ENCODE measurements at places on chromosomes 4 and X.
A peak's percentile ranks its signal among the peaks of the same experiment; 100 is the strongest.

DNA sequence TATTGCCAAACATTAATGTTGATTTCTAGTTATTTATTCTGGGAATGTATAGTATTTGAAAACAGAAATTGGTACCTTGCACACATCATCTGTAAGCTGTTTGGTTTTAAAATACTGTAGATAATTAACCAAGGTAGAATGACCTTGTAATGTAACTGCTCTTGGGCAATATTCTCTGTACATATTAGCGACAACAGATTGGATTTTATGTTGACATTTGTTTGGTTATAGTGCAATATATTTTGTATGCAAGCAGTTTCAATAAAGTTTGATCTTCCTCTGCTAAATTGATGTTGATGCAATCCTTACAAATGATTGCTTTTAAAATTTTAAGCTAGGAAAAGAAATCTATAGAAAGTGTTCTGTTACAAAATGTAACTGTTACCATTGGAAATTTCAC is 30.8 kb upstream of the FMR1NB start:
- DNase-seq = no peak

- DNase-seq = no peak
These were observed 443.0 kb downstream of the PCDH10 start for GRCh38 chr4:133592106-133592505.

GRCh38 chr4:93384241-93384640 is 444.3 kb upstream of the ATOH1 start:
- DNase-seq = peak; percentile 71

DNA sequence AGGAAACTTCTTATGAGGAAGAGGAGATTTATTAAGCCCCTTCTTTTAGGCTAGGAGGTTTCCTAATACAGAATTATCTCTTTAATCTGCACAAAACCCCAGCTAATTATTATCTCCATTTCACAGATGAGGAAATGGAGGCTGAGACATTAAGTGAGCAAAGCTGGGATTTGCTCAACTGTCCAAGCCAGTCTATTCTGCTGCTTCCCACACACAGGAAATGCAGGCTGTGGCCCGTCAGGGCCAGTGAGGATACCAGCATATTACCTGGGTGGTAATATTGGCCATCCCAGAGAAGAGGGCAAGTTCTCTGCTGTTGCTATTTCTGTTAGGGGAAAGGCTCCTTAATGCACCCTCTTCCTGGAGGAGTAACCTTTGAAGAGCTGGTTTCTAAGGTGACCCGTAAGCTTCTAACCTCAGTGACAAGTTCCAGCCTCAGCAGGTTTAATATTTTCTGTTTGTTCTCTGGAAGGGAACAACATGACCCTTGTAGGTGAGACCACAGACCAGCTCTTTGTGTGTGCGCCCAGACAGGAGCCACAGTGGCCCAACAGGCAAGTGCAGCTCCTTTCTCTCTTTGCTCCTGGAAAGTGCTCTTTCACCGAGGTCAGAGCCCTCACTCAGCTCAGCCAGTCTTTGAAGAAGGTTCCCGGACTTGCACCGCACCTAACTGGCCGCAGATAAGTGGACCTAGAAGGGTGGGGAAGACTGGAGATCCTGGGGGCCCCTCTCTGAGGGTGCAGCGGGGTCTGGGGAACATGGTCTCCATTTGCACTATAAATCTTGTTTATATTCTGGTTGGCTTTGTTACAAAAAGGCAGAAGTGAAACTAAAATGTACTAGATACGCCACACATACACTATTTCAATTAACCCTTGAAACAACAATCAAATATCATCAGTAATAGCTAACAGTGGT is 35.5 kb downstream of the TBC1D9 start:
- no peak for DNase-seq

DNA sequence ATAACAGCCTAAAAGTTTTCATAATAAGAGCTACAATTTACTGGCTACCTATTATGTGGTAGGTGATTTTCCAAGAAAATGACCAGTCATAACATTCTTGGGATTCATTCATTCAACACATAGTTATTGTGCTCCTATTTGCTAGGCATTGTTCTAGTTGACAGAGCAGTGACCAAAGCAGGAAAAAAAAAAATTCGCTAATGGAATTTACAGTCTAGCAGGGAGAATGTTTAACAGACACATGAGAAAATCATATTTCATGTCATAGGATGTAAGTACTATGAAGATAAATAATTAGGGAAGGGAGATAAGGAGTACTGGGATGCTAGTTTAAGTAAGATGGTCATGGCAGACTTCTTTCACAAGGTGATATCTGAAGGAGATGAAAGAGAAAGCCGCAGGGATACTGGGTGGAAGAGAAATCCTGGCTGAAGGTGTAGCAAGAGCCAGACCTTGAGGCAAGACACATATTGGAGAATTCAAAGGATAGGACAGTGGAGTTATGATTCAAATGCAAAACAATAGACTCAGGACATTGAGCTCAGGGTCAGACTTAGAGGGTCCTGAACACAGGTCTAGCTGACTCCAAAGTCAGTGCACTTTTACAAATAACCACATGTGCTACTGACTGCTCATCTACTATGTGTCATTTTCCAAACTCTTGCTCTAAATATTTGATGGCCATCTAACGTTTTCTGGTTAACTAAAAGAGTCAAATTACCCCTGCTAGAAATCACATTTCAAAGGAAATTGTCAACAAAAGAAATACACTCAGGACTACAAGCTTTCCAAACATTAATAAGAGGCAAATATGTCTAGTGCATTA is 20.4 kb downstream of the SPCS3 start:
- DNase-seq = no peak

DNA sequence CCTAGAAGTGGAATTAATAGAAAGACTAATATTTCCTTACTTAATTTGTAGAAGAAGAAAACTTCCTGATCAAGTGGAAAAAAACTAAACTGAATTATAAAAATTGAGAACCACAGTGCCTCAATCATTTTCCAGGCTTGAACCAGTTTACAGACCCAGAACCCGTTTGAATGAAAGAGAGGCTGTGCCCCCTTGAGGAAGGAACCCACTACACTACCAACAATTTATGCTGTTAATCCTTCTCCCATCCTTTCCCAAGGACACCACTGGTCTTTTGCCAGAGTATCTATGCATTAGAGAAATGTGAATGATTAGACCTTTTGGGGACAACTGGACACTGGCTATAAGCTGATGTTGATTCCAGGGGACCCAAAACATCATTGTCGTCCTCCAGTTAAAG is 842.6 kb downstream of the TECRL start:
- DNase-seq = no peak

- no peak for DNase-seq
These were observed 2.6 kb upstream of the AMMECR1 start for GRCh38 chrX:110320381-110320987.

GRCh38 chrX:36950495-36951253 is 57.5 kb upstream of the FAM47C start:
- DNase-seq = no peak

- no peak for DNase-seq
These were observed 2.2 kb downstream of the RNF150 start for GRCh38 chr4:141130947-141131605.

DNA sequence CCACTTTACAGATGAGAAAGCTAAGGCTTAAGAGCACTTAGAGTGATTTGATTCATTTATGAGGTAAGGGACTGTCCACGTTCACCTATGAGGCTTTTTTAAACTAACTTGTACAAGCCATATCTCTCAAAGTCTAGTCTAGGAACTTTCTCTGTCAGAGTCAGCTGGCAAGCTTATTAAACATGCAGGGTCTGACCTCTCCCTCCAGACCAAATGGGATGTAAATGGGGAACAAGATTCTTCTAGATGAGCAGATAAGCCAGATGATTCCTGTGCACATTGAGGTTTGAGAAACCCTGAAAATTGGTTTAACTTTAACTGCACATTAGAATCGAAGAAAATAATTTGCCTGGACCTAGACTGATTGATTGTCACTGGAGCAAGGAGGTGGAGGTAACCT is 160.0 kb upstream of the SPRY1 start:
- DNase-seq = no peak

- DNase-seq = no peak
These were observed 90.9 kb downstream of the EFNB1 start for GRCh38 chrX:68919707-68920106.

DNA sequence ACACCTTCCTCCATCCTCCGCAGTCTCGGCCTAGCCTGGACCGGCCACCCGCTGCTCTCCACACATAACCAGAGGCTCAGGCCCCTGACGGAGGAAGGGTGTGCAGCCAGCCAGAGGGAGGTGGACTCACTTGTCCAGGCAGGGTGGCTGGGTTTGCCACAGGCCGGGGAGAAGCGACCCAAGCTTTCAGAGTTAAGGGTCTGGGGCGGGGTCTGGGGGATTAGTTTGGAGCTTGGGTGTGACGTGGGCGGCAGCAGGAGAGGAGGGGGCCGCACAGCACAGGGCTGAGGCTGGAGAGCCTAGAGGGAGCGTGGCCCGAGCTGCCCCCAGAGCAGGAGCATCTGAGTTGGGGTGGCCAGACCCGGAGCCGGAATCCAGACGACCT is 22.4 kb upstream of the CPLX1 start:
- DNase-seq = no peak

DNA sequence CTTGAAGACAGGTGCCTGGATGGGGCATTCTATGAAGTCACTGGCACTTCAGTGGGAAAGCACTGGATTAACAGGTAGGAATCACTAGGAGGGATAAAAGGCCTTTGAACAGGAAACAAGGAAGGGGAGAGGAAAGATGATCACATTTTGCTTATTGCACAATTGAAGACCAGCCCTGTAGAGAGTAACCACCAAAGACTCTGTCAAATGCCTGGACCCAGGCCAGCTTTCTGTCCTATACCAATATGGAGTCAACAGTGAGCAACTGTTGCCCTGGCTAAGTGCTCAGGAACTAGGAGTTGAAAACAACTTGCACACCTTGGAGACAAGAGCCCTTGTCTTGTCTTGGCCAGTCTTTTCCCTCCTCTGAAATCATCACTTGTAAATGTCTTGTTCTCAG is 14.1 kb upstream of the RTL3 start:
- no peak for DNase-seq

- DNase-seq = no peak
These were observed 72.4 kb upstream of the NEIL3 start for GRCh38 chr4:177237291-177237690.

GRCh38 chr4:184643731-184644130 is 5.5 kb downstream of the CASP3 start:
- no peak for DNase-seq

GRCh38 chr4:99720206-99720605 is 62.6 kb upstream of the C4orf54 start:
- no peak for DNase-seq

- peak; percentile 80 for DNase-seq
These were observed 190.4 kb downstream of the GABRB1 start for GRCh38 chr4:47221721-47222120.

GRCh38 chrX:106415276-106415895 is 196.4 kb upstream of the RADX start:
- DNase-seq = peak; percentile 2

- no peak for DNase-seq
These were observed 113.5 kb upstream of the SCML1 start for GRCh38 chrX:17623750-17624149.

DNA sequence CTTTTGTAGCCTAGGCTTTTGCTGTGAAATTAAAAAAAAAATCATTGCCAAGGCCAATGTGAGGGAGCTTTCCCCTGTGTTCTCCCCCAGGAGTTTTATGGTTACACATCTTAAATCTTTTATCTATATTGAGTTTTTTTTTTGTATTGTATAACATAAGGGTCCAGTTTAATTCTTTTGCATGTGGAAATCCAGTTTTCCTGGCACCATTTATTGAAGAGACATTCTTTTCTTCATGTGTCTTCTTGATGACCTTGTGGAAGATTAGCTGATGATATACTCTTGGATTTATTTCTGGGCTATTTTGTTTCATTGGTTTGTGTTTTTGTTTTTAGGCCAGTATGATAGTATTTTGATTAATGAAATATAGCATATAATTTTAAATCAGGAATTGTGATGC is 225.0 kb downstream of the ADAM29 start:
- DNase-seq = no peak

GRCh38 chr4:54961357-54961975 is 163.9 kb downstream of the KDR start:
- peak; percentile 43 for DNase-seq

DNA sequence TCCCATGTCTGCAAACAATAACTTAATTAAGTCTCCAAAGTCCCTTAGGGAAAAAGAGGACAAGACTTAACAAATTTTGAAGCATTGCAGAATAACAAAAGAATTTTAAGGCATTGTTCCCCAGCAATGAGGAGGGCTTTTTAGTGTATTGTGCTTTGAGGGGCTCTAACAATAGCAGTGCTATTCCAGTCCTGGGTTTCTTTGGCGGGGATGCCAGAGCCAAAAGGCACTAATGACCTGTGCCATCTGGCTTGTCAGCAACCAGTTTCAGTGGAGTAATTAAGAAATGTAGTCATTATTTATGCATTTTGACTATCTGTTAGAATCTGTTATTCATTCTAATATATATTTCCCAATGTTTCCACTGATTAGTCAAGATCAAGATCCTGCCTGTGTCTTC is 575.4 kb downstream of the SPRY1 start:
- DNase-seq = no peak

- peak; percentile 62 for DNase-seq
These were observed at the start of gene FGFBP2 for GRCh38 chr4:15963001-15963451. Gene FGFBP2, minus strand, starts transcription at chr4:15963175. Its CDS starts 46 bp downstream, at chr4:15963129.

GRCh38 chr4:67874986-67875385 is 8.8 kb downstream of the TMPRSS11D start:
- DNase-seq = peak; percentile 35

- no peak for DNase-seq
These were observed 497 bp upstream of the THAP9 start for GRCh38 chr4:82900066-82900410.

DNA sequence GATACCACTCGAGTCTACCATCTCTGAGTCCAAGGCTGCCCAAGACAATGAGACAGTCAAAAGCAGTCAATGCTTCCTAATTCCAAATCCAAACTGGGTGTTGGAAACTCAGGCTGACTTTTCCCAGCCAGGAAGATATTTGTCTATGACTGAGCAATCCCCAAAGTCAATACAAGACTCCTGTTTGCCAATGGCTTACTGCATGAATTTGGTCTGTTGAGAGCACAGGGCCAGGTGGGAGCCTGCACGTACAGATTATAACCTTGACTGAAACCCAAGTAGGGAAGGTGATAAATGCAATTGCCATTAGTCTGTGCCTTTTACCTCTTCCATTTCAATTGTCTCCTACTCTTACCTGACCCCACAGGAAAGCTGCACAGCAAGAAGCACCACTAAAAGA is 72.6 kb upstream of the PPARGC1A start:
- no peak for DNase-seq

DNA sequence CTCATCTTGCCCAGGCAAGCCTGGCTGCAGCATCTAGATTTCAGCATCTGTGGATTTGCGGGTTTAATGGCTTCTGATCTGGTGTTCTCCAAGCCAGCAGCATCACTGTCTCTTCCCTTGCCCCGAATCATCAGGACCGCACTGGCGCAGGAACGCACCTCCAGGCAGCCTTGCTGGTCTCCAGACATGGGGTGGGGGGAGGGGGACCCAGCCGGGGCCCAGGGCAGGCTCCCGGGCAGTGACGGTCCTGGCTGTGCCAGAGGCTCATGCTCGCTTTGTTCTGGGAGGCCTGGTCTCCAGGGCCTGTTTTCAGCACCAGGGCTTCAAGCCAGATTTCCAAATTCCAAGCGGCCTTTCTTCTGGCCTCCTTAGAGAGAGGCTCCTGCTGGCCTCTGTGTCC is 4.9 kb downstream of the CFAP99 start:
- no peak for DNase-seq
